ENCODE measurements at places on chromosomes 1 and 21.

GRCh38 chr1:22296701-22297591 lies 154.0 kb upstream of the WNT4 start:
- DNase-seq: no peak

DNA sequence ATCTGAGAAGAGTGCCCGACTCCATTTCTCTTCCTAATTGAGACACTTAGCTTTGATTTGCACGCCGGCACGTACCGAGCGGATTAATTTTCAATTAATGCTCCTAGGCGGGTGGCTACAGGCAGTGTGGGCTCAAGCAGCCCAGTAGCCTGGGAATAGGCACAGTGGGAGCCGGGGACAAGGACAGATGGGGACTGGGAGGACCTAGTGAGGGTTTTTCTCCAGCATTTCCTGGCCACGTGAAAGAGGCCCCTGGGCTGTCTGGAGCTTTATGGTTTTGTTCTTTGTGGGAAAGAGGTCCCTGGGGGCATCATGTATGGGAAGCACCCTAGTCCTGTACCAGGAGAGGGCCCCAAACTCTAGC lies 78.6 kb upstream of the CSF3R start:
- no peak for DNase-seq

DNA sequence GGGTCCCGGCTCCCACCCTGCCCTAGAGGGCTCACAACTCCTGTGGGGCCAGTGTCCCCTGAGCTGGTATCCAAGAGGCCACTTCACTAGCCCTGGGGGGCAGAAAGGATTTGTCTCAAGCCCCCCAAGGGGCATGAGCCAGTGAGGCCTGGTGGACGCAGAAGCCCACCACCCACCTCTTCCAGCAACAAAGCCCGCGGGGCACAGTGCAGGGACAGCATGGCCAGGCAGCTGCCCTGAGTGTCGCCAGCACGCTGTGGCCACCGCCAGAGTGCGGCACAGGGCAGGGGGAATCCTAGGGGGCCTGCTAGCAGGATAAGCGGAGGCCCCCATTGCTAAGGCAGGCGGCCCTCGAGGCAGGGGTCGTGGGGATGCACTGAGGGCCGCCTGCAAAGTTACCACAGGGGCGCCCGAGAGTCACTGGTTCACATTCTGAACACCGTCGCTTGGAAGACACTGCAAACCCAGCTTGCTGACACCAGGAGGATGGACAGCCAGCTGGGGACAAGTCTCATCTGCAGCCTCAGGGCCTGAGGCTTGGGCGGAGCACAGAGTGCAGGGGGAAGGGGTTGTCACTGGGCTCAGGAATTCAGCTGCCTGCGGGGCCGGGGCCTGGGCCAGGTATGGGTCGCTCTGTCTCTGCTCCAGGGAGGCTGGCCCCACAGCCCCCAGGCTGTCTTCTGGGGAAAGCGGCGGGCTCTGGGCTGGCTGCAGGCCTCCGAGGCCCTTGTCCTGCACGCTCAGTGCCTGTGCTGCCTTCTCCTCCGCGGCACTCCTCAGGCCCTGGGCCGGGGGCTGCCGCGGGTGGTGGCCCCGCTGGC lies 26.8 kb downstream of the SLC19A1 start:
- no peak for DNase-seq

DNA sequence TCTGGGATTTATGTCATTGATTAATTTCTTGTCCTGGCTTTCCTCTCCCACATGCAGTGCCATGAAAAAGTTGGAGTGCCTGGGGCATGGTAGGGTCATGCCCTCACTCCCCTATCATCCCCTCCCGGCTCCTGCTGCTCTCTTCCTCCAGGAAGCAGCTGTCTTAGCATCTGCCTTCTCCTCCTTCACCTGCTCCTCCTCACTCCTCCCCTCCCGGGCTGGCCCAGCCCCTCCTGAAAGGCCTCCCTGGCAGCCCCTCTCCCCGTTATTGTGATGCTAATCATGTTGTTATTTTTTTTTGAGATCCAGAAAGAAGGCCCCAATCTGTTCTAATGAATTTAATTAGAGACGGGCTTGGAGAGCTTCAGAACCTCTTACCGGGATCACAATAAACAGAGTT lies 36.3 kb upstream of the NFASC start:
- DNase-seq: no peak

DNA sequence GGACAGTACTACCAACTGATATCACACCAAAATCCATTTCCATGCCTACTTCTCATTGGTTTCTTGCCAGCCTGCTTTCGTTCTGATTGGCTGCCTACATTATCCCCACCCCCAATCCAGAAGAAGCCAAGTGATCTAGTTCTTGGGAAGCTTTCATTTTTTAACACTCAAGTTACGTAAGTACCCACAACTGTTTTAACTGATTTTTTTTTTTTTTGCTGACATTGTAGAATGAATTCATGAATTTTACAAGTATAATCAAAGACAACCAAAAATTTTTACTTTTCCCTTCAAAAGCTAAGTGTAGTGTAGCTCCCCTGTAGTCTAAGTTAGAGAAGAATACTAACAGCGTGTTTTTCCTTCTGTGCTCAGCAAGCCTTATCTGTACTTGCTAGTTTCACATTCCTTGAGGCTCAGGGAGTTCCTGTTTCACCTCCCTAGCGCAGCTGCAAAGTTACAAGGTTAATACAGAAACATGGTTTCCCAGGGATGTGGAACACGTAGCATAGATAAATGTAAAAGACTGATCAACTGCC lies at the start of gene SLC9C2:
Gene SLC9C2, minus strand, starts transcription at position 17 of the 536 bp plus-strand sequence. CDS start 1,296 bp downstream, outside the sequence.
- DNase-seq: peak; percentile 4
